Activated CD8-positive, alpha-beta memory T cell treated with anti-CD3 and anti-CD28 coated beads for 1 hour (primary cell): ENCODE measurements at places on chromosomes 11 and 22.

DNA sequence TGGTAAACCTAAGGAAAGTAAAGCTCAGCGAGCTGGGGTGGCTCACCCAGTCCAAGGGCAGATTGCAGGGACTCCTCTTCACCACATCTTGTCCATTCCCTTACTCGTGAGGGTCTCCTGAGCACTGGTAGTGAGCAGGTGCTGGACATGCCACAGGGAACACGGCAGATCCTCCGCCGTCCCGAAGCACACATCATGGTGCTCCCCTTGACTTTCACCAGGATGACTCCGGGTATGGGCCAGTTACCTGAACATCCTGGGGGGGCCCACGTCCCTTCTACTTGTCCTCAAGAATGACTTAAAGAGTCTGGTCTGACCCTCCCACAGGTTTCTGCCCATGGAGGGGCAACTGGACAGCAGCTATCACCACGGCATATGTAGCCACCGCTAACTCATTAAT is 8.0 kb upstream of the SF1 start:
- no peak for DNase-seq

GRCh38 chr22:29842740-29843139 is 4.7 kb upstream of the ASCC2 start:
- no peak for DNase-seq

GRCh38 chr11:80993536-80993935 is 1552.7 kb upstream of the TENM4 start:
- DNase-seq, result no peak

- no peak for DNase-seq
Observed at GRCh38 chr22:28023774-28024173, 104.7 kb upstream of the PITPNB start.

- no peak for DNase-seq
Observed at GRCh38 chr22:36238373-36239149, 766 bp downstream of the APOL2 start.

GRCh38 chr11:126997196-126997595 is 3.4 kb downstream of the KIRREL3 start:
- DNase-seq, result no peak

- no peak for DNase-seq
Observed at GRCh38 chr11:35321532-35322317, 97.6 kb downstream of the SLC1A2 start.

GRCh38 chr11:35216962-35217678 is 78.1 kb downstream of the CD44 start:
- DNase-seq, result no peak

DNA sequence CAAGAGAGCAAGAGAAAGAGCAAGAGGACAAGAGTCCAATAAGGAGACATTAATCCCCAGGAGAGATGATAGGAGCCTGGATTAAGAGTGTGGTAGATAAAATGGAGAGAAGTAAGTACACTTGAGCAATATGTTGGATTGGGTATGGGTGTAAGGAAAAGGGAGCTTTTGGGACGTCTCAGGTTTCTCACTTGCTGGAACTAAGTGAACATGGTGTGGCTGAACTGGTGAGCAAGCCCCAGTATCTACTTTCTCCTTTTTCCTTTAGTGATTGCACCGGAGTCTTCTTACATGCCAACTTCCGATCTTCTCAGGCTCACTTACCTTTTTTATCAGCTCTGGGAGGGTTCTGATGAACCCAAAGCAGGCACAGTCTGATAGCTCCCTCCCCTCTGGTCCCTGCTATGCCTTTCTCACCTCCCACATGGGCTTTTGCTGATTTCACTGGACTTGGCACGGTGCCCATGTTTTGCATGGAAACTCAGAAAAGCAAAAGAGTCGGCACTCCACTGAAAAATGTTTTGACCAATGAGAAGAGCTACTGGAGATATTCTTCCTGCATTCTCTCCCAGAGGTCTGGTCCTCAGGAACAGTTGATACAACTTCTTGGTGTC is 14.5 kb upstream of the APLNR start:
- DNase-seq, result no peak

- no peak for DNase-seq
Observed at GRCh38 chr22:50671641-50672040, 982 bp upstream of the SHANK3 start.

DNA sequence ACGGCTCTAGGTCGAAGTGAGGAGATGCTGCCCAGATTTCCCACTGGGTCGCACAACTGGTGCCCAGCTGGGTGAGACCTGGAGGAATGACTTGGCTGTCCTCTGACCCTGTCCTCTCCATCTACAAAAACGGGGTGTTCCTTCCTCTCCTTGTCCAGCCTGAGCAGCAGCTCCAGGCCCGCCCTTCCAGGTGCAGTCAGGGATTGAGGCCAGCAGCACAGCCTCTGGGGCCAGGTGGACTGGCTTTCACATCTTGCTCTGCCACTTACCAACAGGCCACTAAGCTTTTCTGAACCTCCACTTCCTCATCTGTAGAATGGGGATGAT is 91.7 kb upstream of the LMO1 start:
- no peak for DNase-seq

- DNase-seq, result no peak
Observed at GRCh38 chr22:30433227-30433626, 7.7 kb downstream of the MTFP1 start.

DNA sequence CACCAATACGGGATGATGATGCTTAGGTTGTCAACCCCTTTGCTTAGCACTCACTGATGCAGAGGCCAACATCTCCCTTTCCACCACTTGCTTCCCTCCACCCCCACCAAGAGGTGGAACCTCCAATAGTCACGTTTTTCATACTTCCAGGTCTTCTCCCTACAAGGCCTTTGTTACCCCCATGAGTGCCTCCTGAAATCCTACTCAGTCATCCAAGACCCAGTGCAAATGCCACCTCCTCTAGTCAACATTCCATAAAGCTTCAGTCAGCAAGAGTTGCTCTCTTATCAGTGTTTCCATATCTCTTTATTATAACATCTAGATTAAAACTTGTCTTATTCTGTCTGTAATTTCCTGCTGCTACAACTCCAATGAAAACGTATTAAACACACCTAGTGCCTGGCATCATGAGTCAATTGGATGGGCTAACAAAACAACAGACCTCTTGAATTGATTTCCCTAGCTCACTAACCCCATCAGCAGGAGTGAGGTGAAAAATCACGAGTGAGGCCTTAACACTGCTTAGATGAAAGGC is 370.7 kb upstream of the CCDC90B start:
- no peak for DNase-seq
